ENCODE measurements at places on chromosomes 5 and 9.

- no peak for DNase-seq
Observed at GRCh38 chr5:14595189-14595588, 13.6 kb downstream of the OTULINL start.

- no peak for DNase-seq
Observed at GRCh38 chr9:104606152-104606551, 725 bp upstream of the OR13C2 start.

DNA sequence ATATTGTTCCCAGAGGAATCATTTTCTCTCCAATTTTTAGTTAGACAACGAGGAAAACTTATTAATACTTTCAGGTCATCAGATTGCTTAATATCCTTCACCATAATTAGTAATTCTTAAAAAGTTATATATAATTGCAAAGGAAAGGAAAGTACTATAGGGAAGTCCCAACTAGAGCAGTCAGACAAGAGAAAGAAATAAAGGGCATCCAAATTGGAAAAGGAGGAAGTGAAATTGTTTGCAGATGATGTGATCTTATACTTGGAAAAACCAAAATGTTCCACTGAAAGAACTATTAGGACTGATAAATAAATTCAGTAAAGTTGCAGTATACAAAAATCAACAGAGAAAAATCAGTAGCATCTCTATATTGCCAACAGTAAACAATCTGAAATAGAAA, 223.5 kb upstream of the MEF2C start:
- DNase-seq = no peak

GRCh38 chr5:67133776-67134175, 62.8 kb downstream of the CD180 start:
- DNase-seq = no peak

DNA sequence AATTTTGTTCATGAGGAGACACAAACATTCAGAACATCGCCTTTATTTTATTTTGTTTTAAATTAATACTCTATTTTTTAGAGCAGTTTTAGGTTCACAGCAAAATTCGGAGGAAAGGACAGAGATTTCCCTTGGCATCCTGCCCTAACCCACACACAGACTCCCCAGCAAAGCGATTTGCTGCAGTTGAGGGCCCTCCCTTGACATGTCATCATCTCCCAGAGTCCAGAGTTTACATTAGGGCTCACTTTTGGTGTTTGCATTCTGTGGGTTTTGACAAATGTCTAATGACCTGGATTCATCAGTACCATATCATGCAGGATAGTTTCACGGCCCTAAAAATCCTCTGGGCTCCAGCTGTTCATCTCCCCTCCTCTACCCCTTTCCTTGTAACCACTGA, 33.6 kb upstream of the COL5A1 start:
- DNase-seq = no peak

GRCh38 chr5:131524431-131524830, 110.6 kb downstream of the RAPGEF6 start:
- DNase-seq = no peak

DNA sequence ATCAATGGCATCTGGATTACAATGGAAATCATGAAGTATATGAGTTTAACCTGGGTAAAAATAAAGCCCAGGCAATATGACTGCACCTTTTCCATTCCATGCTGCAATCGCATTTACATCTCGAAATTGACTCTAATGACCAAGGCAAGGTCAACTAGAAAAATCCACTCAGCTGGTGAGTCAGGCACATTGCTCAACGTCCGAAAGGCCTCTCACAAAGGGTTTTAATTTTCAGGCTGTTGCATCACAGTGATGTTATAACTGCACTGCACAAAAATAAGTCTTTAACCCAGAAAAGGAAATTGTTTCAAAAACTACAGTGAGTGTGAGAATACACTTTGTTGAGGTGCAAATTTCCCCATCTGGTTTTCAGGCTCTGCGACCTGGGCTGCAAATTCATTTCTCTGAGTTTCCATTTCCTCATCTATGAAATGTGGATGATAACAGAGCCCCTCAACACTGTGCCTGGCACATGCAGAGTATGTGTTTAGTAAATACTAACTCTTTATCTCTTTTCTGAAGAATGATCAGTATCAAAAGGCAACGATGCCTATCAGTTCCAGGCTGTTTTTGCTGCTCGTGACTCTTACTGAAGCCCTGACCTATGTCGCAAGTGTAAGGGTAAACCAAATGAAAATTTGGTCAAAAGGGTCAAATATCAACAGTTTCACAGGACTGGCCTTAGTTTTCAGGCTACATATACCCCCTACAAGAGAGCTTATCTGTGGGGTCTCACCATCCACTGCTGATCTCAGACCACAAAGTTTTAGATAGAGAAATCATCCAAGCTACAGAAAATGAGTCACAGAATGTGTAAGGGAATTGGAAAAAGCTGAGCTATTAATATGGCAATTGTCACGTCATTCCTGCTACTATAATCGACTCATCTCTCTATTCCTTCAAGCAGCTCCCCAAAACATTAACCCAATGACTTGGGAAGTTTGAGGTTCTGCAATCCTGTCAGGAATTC, 4.1 kb downstream of the NFIL3 start:
- no peak for DNase-seq

GRCh38 chr5:31380049-31380448, 151.8 kb downstream of the DROSHA start:
- DNase-seq = no peak

DNA sequence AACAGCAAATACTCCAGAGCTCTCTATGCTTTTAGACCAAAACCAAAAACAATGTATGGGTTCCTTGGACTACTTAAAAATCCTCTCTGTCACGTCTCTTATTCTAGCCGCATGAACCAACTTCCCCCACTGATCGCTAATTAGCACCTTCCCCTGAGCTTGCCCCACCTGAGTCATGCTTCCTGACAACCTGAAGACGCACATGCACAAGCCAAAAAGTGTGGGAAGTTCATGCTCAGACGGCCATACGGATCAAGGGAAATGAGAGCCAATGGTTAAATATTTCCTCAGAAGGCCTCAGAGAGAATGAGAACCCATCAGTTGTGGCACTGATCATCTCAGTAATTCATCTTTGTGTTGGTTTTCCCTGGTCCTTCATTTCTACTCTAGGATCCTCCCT, 199.7 kb downstream of the BNC2 start:
- no peak for DNase-seq

DNA sequence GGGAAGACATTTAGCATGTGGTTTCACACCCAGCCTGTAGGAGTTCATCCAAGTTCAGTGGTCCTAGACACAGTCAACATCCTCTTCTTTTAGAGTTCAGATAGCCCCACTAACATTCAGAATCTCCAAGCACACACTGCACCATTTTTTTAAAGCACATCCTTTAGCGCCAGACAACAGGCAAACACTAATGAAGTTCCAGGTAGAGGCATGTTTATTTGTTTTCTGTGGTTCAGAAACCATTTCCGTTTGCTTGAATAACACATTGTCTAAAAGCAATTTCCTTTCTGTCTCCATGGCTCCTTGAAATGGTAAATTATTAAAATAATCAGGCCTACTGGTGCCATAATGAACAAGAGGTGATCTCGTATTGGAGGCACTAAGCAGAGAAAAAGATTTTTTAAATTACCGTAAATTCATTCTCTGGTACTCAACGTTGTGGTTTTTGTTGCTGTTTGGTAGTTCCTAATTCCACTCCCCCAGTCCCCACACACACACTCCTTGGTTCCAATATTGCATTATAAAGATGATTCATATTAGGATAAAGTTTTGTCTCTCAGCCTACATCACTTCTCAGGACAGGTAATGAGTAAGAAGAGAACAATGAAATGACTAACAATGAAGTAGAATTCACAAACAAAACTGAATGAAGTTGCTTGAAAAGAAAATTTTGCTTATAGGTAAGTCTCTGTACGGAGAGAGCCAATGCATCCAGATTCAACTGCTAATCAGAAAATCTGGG, 153.1 kb downstream of the PCSK1 start:
- DNase-seq = no peak
